ENCODE measurements at places on chromosomes 7 and 10.

DNA sequence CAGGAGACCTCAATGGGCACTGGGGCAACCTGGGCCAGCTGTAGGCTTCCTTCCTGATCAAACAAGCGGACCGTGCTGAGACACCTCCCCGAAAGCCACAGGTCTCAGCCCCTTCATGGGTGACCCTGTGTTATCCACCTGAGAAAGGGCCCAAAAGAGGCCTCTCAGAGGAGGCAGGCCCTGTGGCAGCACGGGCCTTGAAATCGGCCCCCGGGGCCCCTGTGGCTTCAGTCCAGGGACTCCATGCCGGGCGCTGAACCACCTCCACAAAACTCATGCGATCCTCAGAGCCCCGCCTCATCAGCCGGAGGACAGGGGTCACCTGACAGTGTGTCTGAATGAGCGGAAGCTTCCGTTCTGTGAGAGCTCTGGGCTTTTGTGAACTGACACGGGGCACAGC, 307.1 kb downstream of the PAXIP1 start:
- no peak for DNase-seq

- DNase-seq: no peak
These were observed 2.7 kb downstream of the WASL start for GRCh38 chr7:123746055-123746454.

DNA sequence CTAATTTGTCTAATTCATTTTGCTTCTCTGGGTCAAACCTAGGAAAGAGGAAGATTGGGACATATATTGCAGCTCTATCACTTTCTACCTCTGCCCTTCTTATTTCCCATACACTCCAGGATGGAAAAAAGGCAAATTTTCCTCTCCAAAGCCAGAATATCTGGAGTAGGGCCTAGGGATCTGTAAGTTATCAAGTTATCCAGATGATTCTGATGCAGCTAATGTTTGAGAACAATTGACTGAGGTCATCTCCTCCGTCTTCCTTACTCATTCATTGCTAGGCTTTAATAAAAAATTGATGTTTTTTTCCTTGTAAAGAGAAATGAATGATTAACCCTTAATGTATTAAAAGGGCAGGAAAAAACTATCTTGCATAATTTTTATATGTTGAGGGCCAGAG, 211.9 kb upstream of the GLI3 start:
- DNase-seq: no peak

DNA sequence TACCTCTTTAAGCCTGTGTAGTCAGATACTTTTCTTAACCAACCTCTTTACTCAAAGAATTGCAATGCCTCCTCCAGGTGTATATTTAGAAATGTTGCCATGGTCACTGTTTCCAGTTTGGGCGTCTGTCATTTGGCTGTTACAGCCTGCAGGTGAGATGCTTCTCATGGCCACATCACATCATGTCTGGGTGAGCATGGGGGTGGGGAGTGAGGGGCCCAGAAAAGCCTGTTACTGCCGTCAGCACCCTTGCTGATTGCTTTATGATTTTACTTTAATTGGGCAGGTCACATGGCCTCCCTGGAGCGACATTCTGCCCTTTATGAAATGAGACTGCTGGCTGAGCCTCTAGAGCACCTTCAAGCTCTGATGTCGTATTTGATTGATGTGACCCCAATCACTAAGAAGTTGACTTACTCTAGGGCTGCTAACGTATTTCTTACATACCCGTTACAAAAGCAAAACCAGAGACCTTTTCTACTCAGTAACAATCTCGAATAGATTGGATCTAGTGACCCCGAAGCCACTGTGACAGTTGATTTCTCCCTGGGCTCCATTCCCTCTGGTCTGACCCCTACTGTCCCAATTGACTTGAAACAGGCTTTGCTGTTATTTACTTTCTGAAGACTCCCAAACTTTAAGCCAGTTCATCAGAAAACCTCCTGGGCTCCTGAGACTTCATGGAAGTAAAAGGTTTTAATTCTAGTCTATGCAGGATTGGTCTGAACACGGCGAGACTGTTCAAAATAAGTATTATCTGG, 60.7 kb downstream of the OTUD1 start:
- DNase-seq: no peak

DNA sequence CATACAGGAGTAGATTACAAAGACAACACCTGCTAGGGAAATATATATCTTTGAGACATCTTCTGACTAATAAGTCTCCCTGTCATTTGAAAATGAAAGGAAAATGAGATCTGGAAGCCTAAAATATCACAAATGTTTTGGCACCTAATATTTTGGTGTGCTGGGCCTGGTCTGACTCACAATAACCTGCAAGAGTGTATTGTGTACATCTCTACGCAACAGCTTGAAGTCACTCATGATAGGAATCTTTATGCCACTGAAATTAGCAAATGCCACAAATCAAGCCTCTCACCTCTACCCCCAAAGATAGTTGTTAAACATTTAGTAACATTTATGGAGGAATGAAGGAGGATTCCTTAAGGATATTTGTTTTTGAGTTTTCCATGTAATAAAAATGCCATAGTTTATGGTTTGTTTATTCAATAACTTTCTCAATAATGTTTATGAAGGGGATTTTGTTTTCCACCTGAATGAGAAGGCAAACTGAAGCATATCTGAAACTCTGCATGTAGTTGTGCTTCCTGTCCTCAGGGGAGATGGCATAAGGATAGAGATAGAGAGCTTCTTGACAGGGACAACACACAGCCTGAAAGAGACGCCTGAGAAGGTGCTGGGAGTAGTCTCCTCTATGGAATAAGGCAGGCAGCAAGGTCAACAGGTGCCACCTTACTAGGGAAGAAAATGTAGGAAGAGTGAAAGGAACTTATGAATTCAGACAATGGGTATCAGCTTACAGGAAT, 197.4 kb downstream of the AHR start:
- DNase-seq: no peak

DNA sequence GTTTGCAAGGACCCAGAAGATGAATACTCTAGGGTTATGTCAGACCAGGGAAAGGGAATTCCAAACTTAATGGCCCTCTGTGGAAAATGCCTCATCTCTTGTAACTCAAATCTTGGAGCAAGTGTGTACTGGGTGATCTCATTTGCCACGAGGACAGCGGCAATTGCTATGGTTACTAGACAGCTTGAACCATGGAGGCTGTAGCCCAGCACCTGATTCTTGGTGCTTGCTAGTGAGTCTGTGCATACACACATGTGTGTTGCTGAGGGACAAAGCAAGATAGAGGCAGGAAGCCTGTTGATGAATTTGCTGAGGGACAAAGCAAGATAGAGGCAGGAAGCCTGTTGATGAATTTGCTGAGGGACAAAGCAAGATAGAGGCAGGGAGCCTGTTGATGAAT, 58.6 kb upstream of the FEZF1 start:
- no peak for DNase-seq

- no peak for DNase-seq
These were observed 337.2 kb downstream of the C7orf25 start for GRCh38 chr7:42574685-42575084.

- DNase-seq: no peak
These were observed 130.4 kb downstream of the MAD1L1 start for GRCh38 chr7:2102375-2102723.

DNA sequence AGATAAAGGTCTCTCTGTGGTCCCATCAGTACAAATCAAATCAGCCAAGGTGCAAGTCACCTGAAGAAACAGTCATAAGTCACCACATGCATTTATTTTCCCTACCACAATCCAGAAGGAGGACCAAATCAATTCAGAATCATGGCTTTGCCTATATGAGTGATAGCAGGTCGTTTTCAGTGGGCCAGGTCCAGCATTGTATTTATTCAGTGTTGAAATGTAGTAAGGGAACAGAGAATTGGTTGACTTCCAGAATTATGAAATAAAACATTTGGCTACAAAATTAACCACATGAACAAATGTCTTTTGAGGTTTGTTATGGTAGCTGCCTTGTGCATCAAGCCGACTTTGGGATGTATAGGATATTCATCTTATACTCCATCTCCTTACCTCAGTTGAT, 88.4 kb downstream of the POLR1F start:
- no peak for DNase-seq

- no peak for DNase-seq
These were observed 3.2 kb upstream of the LYZL1 start for GRCh38 chr10:29285624-29286051.

DNA sequence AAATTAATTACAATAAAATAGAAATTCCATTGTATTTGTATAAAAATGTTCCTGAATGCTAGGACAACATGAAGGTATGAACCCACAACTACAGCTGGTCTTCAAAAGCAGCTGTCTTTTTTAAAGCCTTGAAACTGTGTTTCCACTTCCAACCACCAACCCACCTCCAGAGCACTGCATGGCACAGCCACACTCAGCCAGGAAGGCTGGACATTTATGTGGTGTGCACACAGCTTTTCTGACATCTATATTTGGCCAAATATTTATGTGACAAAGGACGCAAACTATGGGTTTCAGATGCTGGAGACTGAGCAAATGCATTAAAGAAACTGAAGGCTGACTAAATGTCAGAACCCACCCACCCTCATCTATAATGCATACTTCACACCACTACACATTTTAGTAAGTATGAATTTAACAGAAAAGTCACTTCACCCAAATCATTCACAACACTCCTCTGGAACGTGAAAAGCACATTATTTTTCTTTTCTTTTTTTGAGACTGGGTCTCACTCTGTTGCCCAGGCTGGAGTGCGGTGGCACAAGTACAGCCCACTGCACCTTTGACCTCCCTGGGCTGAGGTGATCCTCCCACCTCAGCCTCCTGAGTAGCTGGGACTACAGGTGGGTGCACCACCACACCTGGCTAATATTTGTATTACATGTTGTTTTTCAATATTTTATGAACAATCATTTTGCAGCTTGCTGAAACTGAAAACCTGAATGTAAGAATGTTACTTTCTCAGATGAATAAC, 27.9 kb upstream of the DAGLB start:
- DNase-seq: no peak

DNA sequence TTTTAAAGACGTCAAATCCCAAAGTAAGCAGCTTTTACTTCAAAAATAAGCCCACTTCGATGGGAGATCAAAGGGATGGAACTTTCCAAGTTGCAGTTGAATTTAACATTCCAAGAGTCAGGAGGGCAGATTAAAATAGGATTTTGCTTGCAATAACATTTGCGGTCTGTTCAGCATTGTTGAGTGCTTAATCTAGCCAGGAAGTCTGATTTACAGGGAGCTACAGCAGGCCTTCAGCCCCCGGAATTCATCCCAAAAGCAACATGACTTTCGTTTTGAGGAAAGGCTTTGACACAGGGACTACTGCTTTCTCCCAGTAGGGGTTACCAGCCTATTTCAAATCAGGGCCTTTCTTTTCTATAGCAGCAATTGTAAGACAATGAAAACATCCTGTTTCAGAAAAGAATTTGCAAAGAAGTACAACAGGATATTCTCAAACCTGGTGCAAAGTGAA, 279.6 kb upstream of the PITRM1 start:
- DNase-seq: no peak

DNA sequence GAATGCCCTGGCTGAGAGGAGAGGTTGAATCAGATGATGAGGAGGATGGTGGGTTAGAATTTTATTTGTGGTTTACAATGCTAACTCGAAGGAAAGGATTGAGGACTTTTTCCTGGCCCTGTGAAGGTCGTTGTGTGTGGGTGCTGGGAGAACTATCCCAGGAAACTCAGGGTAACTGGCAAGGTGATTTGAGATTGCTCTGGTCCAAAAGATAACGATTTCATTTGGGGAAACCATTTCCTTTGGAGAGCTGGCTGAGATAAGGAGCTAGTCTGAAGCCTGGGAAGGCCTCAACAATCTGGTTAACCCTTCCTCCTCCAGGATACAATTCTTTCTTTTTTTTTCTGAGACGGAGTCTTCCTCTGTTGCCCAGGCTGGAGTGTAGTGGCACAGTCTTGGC, 33.0 kb downstream of the HK1 start:
- no peak for DNase-seq

DNA sequence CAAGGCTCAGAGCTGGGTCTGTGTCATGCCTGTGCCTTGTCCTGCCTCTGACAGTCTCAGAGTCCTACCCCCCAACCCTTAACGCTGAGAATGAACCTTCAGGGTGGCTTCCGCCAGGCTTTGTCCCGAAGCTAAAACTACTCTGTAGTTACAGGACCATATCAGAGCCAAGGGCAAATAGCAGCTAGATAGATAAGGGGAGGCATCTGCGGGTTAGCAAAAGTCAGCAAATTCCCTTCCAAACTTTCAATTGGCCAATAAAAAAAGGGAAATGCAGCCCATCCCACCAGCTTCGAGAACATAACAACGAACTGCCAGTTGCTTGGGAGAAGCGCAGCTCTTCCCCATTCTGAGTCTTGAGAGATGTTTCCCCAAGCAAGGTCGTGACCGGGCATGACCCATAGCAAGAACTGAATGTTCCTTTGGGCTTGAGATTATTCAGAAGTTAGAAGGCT, 17.7 kb downstream of the CCL24 start:
- no peak for DNase-seq

GRCh38 chr7:105682341-105683060, 101.2 kb upstream of the EFCAB10 start:
- DNase-seq: peak; percentile 87

- no peak for DNase-seq
These were observed 126.5 kb upstream of the IGFBP3 start for GRCh38 chr7:46047581-46047980.

- no peak for DNase-seq
These were observed 603.7 kb upstream of the ADARB2 start for GRCh38 chr10:2340831-2341647.

GRCh38 chr7:36203071-36203790, 50.2 kb downstream of the EEPD1 start:
- no peak for DNase-seq

DNA sequence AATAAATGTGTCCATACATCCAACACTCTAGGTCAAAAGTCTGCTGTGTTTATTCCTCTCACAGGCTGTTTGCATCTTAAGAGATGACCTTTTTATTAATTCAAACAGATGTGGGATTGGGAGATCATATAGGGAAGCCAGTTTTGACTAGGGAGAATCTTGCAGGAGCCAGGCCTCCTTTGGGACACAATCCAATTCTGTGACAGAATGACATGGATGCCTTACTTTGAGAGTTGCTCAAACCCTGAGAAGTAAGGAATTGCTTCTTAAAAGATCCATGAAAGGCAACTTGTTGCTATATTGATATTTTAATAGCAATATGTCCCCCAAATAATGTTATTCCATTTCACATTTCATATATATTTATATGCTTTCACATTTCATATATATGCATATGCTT, 53.5 kb upstream of the CACNB2 start:
- DNase-seq: no peak

- no peak for DNase-seq
These were observed 464.4 kb downstream of the PTPRN2 start for GRCh38 chr7:158123214-158123613.

- DNase-seq: no peak
These were observed 135.3 kb upstream of the COBL start for GRCh38 chr7:51451751-51452476.

GRCh38 chr7:44530990-44531389, 10.1 kb downstream of the NPC1L1 start:
- DNase-seq: peak; percentile 74

DNA sequence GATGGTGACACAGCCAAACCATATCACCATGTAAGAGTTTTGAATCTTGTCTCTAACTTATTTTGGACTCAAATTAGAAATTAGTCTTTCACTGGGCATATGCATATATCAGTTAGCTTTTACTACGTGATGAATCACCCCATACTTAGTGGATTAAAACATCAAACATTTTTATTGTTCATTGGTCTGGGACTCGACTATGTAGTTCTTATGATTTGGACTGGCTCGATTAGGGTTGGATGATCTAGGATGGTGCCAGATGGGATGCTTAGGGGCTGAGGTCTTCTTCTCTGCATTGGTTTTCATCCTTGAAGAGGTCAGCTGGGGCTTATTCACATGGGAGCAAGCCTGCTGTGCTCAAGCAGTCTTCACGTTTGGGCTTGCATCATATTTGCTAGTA, 264.9 kb downstream of the EXOC4 start:
- DNase-seq: no peak
